ENCODE measurements at places on chromosomes 7 and 10.

GRCh38 chr7:146542101-146542500, 425.5 kb downstream of the CNTNAP2 start:
- no peak for DNase-seq

- DNase-seq = no peak
Observed at GRCh38 chr7:128920913-128921582, 10.5 kb upstream of the KCP start.

DNA sequence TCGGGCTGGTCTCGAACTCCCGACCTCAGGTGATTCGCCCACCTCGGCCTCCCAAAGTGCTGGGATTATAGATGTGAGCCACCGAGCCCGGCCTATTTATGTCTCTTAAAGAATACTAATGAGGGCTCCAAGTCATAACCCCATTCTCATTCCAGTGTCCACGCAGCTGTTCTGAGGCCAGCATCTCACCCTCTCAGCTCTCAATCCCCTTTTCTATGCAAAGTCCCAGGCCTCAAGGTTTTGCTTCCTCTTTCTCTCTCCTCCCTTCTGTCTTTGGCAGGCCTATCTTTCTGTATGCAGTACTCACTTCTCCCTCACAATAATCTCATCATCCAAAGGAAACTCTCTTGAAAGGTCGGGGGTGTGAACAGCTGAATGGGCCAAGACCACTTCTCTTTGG, 28.0 kb upstream of the VSIR start:
- no peak for DNase-seq

DNA sequence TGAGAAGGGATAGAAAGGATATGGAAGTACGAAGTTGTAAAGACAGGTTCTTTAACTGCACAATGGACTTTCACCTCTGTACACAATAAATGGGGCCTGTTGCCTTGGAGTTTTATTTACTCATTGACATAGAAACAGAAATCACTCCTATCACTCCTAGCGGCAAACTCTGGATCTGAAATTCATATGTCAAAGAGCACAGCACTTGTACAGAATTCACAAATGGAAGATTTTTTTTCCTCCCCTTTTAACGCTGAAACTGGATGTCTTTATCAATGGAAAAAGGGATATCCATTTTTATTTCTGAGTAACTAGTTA, 18.2 kb downstream of the NT5C3A start:
- no peak for DNase-seq

DNA sequence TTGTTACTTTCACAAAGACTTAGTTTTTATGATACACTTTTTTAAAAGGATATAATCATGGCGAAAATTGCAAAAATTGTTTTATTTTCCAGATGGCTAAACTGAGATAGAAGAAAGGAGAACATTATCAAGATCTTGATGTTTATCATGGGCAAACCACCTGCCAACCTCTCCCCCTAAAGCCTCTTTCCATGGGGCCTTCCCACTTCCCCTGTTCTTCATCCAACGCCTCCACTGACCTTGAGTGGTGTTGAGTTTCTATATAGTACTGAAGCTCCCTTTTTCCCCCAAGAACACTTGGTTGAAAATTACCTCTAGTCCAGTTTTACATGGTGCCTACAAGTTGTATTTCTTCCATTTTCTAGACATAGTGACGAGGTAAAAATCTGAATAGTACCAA, 5.0 kb downstream of the CREB3L2 start:
- no peak for DNase-seq

DNA sequence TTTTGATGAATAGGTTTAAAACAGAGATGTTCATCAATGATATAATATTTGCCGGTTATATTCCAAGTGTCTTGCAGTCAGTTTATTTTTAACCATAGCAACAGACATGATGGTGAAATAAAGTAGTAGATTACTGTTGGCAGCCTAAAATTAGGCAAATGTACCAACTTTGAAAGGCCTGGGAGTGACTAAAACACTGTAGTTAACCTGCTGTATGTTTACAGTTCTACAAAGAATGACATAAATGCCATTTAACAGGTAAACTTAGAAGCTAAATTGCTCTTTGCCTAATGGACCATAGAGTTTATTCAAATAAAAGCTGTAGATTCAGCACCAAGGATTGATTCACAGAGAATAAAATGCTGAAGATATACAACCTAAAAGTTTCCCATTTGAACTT, 64.1 kb downstream of the PHTF2 start:
- DNase-seq = no peak

GRCh38 chr10:71308985-71309384, 10.1 kb upstream of the SLC29A3 start:
- DNase-seq = no peak

GRCh38 chr10:4217653-4218052, 432.6 kb upstream of the KLF6 start:
- no peak for DNase-seq

All from non-pigmented ciliary epithelial cell (primary cell).